Mesendoderm (in vitro differentiated cells): ENCODE measurements at places on chromosomes 1 and 21.

DNA sequence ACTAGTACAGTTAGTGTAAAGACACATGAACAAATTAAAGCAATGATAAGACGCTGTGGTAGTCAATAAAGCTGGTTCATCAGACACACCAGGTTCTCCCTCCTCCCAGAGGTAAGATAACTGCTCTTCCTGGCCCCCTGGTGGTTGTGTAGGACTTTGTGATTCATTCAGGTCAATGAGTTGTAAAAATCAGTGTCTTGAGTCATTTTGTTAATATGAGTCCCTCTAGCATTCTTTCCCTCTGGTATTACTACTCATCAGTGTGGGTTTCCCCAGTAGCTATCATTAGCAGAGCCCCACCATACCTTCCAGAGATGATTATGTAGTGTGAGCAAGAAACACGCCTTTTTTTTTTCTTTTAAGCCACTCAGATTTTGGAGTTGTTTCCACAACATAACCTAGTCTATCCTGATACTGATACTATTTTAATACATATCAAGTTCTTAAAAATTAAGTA lies 3.6 kb upstream of the SETDB1 start:
- DNase-seq = peak; percentile 87

GRCh38 chr1:160486453-160486852 lies 36.6 kb downstream of the SLAMF6 start:
- peak; percentile 87 for DNase-seq

GRCh38 chr1:231421546-231421970 lies 529 bp downstream of the EGLN1 start:
- no peak for DNase-seq

- DNase-seq = no peak
These were observed 58.6 kb downstream of the MAST2 start for GRCh38 chr1:45862008-45862407.

GRCh38 chr1:16082283-16083038 lies 9.0 kb upstream of the FAM131C start:
- DNase-seq = peak; percentile 81

DNA sequence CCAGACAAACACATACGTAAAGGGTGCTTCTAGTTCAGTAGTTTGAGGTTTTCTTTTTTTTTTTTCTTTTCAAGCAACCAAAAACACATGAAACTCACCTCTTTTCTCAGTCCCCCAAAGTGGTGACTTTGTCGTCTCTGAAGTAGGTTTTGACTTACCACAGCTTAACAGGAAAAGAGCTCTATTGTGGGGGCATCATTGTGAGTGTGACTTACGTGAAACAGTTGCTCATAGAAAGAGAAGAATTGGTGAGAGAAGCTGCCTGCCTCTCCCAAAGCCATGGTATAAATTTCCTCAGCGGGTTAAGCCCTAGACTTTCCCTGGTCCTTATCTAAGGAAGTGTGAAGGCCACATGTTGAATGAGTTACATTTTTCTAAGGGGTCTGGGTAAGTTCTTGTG lies 11.9 kb downstream of the FASLG start:
- peak; percentile 57 for DNase-seq

DNA sequence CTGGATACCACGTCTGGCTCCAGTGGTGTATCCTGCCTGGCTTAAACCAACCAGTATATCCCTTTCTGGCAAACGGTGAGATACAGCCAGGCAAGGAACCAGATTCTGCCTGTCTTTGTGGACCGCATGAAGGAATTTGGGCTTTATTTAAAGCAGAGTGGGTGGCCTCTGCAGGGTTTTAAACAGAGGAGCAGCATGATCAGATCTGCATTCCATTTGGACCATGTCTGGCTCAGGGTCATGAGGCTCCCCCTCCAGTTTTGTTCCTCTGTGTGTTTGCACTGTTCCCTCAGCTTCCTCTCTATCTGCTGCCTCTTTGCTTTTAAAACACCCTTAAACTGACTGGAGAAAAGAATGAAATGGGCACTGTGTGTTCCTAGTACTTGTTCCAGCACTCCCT lies 195.0 kb downstream of the GIPC2 start:
- no peak for DNase-seq

GRCh38 chr21:23955135-23955843 lies 1652.0 kb downstream of the MRPL39 start:
- no peak for DNase-seq

- DNase-seq = no peak
These were observed 6.4 kb upstream of the TNFRSF25 start for GRCh38 chr1:6472391-6472790.

DNA sequence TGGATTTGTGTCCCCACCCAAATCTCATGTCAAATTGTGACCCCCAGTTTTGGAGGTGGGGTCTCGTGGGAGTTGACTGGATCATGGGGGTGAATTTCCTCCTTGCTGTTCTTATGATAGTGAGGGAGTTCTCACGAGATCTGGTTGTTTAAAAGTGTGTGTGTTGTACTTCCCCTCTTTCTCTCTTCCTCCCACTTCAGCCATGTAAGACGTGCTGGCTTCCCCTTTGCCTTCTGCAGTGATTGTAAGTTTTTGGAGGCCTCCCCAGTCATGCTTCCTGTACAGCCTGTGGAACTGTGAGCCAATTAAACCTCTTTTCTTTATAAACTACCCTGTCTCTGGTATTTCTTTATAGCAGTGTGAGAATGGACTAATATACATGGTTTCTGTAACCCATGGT lies 64.6 kb downstream of the RHOU start:
- no peak for DNase-seq

GRCh38 chr1:64343823-64344190 lies 126.1 kb upstream of the CACHD1 start:
- no peak for DNase-seq

DNA sequence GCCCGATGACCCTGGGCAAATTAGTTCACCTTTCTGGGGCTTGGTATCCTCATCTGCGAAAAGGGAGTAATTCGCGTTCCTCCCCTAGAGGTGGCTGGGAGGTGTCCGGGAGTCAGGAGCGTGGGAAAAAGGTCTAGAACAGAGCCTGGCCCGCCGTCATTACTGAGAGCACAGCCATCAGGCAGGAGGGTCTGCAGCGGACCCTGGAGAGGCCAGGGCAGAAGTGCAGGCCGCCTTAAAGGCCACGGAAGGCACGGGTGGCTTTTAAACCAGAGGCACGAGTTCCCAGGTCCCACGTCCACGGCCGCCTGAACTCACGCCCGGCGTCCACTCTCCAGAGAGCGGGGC lies 850 bp downstream of the PANK4 start:
- peak; percentile 31 for DNase-seq

- DNase-seq = peak; percentile 57
These were observed 23.3 kb upstream of the GBP2 start for GRCh38 chr1:89149229-89149628.

GRCh38 chr1:41305576-41306363 lies 55.5 kb upstream of the FOXO6 start:
- DNase-seq = peak; percentile 44

DNA sequence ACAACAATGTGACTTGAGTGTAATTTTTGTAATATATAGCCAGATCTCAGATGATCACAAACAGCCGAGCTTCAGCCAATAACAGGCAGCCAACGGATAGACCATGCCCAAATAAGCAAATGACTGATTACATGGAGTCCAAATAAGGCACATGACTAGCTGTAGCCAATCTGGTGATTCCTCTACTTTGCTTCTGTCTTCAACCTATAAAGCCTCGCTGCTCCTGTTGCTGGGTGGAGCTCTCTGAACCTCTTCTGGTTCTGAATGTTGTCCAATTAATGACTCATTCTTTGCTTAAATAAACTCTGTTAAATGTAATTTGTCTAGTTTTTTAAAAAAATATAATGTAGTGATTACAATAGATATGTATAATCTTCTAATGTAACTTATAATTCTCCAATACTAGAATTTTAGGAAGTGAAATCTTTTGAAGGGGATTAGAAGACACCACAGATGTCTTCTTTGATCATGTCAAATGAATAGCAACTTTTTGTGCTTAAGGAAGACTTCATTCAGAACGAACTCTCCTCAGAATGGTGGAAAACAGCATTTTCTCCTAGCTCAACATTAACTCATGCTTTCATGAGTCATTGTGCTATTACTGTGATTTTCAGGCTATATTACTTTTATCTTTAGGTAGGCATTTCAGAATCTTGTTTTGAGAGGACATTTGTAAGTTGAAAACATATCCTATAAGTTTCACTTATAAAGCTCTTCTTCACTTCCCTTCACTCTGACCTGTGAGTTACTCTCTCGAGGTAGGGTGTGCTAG lies 857.8 kb upstream of the B3GALT2 start:
- no peak for DNase-seq

GRCh38 chr1:180228648-180229482 lies 1.2 kb upstream of the LHX4 start:
- peak; percentile 48 for DNase-seq

DNA sequence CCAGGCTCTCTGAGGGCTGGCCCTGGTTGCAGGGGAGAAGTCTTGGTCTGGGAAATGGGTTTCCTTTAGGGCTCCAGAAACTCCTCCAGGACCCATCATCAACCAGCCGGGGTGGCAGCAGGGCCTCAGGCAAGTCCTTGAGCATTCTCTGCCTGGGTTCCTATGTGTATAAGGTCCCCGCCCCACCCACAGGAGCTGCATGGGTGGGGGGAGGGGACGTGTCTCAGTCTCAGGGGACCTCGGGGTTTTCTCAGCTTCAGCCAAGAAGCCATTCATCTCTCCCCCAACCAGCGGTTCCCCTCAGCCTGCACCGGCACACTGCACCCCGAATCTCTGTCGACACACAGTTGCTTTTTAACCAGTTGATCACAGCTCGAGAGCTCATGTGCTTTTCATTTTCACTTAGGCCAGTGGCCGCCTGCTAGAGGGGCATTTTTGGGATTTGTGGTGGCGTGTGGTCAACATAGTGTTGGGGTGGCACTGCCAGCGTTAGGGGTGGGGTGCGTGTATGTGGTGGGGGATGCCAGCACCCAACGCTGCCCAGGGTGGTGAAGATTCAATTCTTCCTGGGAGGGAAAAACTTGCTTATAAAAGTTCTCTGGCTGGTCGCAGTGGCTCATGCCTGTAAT lies 6.5 kb downstream of the RUNX3 start:
- no peak for DNase-seq

GRCh38 chr1:85975912-85976371 lies 180.6 kb downstream of the COL24A1 start:
- DNase-seq = peak; percentile 85

DNA sequence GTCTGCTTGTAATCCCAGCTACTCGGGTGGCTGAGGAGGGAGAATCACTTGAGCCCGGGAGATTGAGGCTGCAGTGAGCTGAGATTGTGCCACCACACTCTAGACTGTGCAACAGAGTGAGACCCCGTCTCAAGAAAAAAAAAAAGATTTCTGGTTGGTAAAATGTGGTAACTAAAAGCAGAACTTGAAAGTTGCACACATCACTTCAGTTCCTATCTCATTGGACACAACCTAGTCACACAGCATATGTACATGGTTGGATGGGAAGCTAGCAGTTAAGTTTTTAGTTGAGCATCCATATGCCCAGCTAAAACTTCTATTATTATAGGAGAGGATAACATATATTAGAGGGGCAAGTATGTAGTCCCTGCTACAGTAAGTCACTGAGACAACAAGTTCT lies 22.1 kb downstream of the BCAS2 start:
- DNase-seq = no peak

GRCh38 chr1:201537028-201537427 lies 1.9 kb upstream of the NAV1 start:
- DNase-seq = no peak

GRCh38 chr1:198845851-198846250 lies 207.0 kb downstream of the PTPRC start:
- no peak for DNase-seq

- DNase-seq = no peak
These were observed 56.6 kb downstream of the EDEM3 start for GRCh38 chr1:184698016-184698415.

DNA sequence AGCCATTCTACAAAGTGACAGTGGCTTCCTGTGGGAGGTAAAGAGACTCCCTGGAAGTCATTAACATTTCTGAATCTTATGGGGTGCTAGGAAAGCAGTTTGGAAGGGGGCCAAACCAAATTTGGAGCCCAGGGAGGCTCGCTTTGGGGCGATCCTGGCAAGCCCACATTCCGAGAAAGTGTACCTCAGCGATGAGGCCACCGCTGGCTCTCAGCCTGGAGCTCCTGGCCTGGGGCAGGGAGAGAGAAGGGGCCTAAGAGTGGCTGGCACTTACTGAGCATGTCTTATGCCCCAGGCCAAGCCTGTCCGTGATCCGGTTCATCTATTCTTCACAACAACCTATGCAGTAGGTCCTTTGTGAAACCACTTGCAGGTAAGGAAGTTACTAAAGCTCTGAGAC lies 98.8 kb downstream of the CCDC185 start:
- no peak for DNase-seq

- peak; percentile 57 for DNase-seq
These were observed 735 bp upstream of the STX12 start for GRCh38 chr1:27772036-27772931.

GRCh38 chr1:246232126-246232525 lies 275.0 kb downstream of the SMYD3 start:
- DNase-seq = no peak

DNA sequence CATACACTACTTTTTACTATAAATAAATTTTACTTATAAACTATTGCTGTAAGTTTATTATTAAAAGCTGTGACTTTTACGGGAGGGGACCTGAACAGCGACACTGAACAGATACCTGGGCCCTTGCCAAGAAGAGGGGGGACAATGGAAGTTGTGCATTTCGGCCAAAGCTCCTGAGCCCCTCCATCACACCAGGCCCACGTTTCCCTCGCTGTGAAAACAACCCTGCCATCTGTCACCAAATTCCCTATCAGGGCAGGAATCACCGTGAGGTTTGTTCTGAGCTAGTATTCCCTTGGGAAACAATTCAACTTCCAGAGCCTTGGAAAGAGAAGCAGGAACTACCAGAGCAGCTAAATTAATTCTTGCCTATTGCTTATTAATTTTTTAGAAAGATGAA lies 37.0 kb downstream of the VTCN1 start:
- no peak for DNase-seq

DNA sequence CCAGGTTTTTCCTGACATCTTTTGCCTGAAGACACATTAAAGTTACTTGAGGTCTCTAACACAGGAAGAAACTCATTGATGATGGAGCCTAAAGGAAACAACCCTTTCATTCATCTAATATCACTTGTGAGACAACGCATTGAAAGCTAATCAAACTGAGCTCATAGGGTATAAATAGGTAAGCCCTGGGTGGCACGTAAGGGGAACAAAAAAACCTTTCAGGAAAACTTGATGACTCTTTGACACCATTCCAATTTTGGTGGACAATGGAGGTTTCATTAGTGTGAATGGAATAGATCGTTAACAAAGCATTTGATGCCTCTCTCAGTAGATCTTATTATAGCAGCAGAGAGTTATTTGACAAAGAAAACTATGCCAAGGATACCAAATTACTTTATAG lies 80.7 kb upstream of the DUSP10 start:
- DNase-seq = no peak

DNA sequence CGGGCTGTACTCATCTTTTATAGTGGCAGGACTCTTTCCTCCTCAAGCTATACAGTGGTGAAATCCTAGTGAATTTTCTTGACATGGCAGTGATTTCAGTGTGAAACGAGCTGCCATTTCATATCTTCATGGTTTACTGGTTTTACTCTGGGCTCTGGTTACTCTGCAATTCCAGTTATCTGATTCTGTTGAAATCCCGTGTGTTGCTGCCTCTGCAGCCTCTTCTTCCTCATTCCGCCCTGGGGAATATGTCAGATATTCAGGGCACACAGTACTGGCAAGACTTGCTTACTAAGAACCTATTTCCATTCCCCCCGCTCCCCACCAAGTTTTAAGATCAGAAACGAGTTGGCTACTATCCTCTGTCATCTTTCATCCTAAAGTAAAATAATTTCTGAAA lies 7.9 kb upstream of the OR2B11 start:
- no peak for DNase-seq

- DNase-seq = peak; percentile 42
These were observed 519 bp downstream of the RERE start for GRCh38 chr1:8816831-8817411.
